Iris pigment epithelial cell (primary cell): ENCODE measurements at places on chromosomes 1 and 21.

DNA sequence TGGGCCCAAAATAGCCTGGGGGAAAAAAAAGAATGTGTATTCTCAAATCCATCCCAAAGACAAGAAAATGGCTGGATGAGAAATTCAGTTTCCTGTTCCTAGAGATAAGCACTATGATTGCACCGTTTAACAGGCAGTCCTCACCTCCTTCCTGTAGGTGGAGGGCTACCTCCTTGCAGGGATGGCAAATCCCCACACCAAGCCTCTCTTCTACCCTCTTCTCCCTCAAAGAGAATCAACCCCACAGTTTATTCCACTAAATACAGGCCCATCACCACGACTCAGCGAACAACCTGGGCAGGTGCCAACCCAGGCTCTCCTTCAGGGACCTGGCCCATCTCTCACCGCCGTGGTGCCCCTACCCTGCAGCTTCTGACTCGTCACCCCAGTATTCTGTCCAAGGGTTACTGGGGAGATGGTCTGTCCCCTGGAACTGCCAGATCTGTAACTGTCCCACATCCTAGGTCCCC is 3.4 kb upstream of the CHD5 start:
- no peak for DNase-seq

GRCh38 chr1:199936441-199936840 is 91.1 kb upstream of the NR5A2 start:
- no peak for DNase-seq

GRCh38 chr1:121444096-121444495 is 259.3 kb downstream of the SRGAP2C start:
- DNase-seq, result no peak

- no peak for DNase-seq
These were observed 1.9 kb downstream of the ANKRD34A start for GRCh38 chr1:145962157-145963102.

- no peak for DNase-seq
These were observed 29.0 kb downstream of the NFIA start for GRCh38 chr1:61111084-61112004.

DNA sequence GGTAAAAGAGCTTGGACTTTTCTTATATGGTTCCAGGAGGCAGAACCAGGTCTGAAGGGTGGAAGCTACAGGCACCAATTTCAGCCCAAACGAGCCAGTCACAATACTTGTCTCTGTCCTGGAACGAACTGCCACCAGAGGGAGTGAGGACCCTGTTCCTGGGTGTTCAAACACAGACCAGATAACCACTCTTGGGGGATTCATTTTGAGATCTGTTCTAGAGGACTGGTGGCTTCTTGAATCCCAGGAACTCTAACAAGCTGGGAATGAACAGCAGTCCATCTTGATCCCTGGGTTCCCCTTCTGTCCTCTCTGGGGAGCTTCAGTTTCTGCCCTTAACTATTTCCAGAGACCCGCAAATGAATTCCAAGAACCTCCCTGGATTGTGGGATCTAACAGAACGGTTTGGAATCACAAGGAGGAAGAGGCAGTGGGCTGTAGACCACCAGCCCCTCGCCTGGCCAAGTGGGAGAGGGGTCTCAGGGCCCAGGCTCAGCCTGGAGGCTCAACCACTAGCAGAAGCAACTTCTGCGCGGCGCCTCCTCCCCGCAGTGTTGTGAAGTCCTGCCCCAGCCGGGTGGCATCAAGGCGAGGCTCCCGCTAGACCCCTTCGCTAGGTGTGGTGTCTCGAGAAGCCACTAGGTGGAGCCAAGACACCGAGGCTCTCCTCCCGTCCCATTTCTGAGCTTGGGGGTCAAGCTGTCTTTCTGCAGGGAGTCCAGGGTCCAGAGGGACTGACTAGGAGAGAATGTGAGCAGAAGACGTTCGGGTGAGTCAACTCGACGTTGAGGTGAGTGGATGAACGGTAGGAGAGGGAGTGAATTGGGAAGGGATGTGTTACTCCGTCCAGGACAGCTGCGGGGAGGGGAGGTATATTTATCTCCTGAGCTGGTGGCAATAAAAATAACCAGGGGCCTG is 12.1 kb upstream of the NES start:
- peak; percentile 66 for DNase-seq

- DNase-seq, result peak; percentile 5
These were observed 323.0 kb upstream of the PLD5 start for GRCh38 chr1:242847390-242847993.

DNA sequence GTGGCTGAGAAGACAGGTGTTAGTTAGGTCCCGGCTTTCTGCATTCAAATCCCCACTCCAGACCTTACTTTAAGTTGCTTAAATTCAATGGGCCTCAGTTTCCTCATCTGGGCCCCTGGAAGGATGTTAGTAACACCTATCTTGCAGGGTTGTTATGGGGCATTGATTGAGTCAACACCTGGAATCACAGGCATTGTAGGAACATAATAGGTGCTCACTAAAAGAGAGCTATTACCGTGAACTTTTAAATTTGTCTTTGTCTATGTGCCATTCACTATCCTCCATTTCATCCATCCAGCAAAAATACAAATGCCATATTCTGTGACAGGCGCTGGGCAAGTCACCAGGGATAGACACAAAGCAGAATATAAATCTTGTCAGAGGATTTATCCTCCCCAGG is 10.5 kb upstream of the MAPKAPK2 start:
- no peak for DNase-seq

- no peak for DNase-seq
These were observed 107.2 kb downstream of the ARHGEF10L start for GRCh38 chr1:17646444-17647280.

- peak; percentile 94 for DNase-seq
These were observed 501.0 kb downstream of the SETD4 start for GRCh38 chr21:35559128-35559828.
